ENCODE measurements at places on chromosomes 5 and 9. TPM values are rescaled to one million over a fixed set of nuclear protein-coding genes. Genes with fewer than 3 reads are reported as not detected.

The RASEF gene
- 0.41 TPM for total RNA-seq

The SPACA9 gene
- total RNA-seq = 2.7 TPM

GRCh38 chr5:121366515-121366914 lies 485.2 kb upstream of the FTMT start:
- peak; percentile 10 for DNase-seq

GRCh38 chr9:113477058-113477457 lies 13.5 kb downstream of the RGS3 start:
- no peak for DNase-seq

GRCh38 chr9:134426436-134426835 lies 100.2 kb downstream of the RXRA start:
- no peak for DNase-seq

GRCh38 chr5:114450437-114450836 lies 88.6 kb downstream of the KCNN2 start:
- DNase-seq = peak; percentile 8

GRCh38 chr5:116444373-116445295 lies 130.0 kb downstream of the SEMA6A start:
- DNase-seq = no peak

DNA sequence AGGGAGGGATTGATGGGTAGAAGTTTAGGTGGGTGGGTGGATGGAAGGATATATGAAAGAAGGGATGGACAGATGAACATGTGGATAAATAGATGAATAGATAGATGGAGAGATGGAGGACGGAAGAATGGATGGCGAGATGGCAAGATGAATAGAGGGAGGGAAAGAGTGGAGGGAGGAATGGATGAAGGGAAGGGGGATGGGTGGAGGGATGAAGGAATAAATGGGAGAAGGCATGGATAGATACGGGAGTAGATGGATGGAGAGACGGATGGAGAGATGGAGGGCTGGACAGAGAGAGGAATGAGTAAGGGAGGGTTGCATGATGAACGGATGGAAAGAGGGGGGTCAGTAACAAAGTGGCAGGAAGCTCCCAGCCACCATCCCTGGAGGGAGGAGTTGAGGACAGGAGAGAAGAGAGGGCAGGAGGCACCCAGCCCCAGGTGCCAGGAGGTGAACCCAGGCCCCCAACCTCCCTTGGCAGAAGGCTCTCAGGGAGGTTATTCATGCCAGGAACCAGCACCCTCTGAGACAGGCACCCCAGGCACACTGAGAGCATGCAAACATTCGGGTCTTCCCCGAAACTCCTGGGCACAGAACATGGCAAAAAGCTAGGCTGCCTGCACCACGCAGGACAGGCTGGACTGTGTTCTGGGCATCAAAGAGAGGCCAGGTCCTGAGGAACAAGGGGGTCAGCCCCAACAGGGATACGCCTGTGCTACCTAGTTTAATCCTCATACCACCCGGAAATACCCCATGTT lies 9.1 kb downstream of the SARDH start:
- DNase-seq = no peak

- no peak for DNase-seq
Measured at GRCh38 chr5:112965733-112966306, 10.8 kb upstream of the DCP2 start.

- DNase-seq = peak; percentile 97
Measured at GRCh38 chr5:40551496-40552491, 127.9 kb upstream of the PTGER4 start.

The SPIN1 gene
- total RNA-seq = 92.5 TPM

The EGFLAM gene
- 0.08 TPM for total RNA-seq

GRCh38 chr5:176985516-176985915 lies 21.1 kb downstream of the UIMC1 start:
- no peak for DNase-seq

GRCh38 chr5:68215898-68216244 lies 315 bp downstream of the PIK3R1 start:
- no peak for DNase-seq

GRCh38 chr5:7242118-7242710 lies 153.7 kb upstream of the ADCY2 start:
- no peak for DNase-seq

The HTR1A gene
- not detected for total RNA-seq

DNA sequence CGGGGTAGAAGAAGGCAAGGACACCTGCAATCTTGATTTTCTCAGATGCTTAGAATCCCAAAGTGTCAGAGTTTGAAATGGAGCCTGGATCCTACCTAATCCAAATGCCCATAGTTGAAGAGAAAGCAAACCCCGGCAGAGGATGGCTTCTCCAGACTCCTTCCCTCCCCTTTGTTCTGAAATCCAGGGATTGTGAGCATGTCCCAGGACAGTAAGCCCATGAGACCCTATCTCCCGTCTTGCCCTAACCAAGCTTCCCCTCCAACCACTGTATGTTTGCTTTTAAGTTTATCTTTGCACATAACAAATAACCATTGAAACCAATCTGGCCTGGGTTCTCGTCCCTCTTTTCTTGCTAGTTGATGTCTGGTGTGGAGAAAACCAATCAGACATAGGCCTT lies 78.3 kb upstream of the NIPAL4 start:
- DNase-seq = no peak

DNA sequence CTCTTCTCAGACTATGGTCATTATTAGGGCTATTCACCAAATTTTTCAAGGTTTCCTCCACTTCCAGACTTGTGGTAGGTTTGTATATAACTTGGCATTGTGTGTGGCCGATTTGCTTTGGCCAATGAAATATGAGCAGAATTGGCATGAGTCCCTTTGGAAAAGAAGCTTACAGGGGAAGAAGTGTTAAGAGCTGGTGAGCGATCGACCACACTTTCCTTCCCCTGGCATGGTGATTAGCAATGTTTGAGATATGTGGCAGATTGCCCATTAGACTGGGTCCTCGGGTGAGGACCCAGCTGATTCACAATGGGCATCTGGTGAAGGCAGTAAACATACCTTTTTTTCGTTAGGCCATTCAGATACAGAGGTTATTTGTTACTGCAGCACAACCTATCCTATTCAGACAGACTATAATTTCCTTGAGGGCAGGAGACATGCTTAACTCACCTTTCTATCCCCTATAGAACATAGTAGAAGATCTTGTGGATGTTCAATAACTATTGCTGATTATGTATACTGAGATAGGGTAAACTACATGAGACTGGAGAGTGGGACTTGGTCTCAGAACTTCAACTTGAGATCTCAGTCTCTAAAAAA lies 62.8 kb upstream of the KLF9 start:
- DNase-seq = no peak

DNA sequence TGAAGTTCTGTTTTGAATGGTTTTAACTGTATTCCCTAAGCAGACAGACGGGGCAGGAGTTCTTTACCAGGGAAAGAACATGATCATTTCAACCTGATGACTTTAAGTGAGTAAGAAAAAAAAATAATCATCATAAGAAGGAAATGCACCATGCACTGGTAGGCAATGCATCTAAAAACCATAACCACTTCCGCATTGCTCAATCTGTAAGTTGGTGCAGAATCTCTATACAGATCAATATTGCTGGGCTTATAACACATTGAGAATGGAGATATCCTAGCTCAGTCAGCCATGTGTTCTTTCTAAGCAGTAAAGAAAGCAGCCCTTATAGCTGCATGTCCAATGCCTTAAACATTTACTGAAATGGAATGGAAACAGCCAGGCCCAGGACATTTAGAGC lies 407.1 kb upstream of the DMAC1 start:
- no peak for DNase-seq

DNA sequence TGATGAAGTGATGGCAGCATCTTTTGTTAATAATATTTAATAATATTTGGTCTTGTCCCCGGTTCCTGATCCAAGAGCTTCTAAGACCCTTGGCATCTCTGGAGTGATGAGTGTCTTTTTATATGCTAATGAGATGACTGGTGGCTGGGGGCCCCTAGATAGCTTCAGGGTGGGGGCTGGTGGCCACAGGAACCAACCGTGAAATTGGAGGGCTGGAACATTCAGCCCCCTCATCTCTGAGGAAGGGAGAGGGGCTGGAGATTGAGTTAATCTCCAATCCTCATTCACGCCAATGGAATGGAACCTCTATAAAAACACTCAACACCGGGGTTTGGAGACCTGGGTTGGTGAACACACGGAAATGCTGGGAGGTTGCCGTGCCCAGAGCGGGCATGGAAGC lies 78.2 kb upstream of the RAPGEF1 start:
- no peak for DNase-seq

The SLC6A19 gene
- not detected for total RNA-seq

DNA sequence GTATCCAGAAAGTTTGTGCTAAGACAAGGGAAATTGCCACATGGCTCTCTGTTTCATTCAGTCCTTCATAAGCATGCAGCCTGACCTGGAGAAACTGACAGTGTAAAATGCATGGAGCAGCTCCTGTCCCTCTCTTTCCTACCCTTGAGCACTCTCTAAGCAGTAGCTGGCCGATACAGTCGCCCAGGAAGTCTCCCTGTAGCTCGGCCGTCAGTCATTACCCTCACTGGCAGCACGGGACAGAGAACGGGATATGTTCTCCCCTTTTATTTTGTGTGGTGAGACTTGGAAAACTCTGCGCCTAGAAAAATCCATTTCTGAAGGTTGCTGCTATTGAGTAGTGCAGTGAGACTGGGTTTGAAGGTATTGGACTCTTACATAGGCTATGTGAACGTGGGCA lies 56.8 kb upstream of the KCNMB1 start:
- DNase-seq = no peak

The PCDHGA8 gene
- 2.5 TPM for total RNA-seq

GRCh38 chr9:122376796-122377195 lies 6.0 kb downstream of the PTGS1 start:
- DNase-seq = no peak

DNA sequence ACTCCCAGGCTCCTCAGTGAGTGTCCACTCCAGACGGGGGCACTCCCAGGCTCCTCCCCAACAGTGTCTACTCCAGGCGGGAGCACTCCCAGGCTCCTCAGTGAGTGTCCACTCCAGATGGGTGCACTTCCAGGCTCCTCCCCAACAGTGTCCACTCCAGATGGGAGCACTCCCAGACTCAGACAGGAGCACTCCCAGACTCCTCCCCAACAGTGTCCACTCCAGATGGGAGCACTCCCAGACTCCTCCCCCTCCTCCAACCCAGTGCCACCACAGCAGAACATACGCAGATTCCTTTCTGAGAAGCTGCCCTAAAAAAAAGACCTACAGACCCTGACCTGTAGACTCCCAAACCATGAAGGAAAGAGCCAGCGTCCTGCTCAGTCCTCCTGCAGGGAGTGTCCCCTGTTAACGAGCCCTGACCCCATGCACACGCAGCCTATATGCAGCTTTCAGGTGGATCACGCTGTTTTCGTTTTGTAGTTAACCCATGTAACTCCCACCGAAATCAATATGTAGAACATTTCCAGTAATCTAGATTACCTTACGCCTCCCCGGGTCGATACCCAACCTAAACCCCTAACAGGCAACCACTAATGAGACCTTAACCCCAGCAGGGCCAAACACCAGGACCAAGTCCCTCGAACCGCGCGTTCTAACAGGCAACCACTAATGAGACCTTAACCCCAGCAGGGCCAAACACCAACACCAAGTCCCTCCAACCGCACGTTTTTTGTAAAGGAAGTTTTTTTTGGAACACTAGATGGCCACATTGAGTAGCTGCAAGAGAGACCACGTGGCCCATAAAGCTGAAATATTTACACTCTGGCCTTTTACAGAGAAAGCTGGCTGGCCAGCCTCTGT lies 15.7 kb downstream of the PNPLA7 start:
- DNase-seq = peak; percentile 71

DNA sequence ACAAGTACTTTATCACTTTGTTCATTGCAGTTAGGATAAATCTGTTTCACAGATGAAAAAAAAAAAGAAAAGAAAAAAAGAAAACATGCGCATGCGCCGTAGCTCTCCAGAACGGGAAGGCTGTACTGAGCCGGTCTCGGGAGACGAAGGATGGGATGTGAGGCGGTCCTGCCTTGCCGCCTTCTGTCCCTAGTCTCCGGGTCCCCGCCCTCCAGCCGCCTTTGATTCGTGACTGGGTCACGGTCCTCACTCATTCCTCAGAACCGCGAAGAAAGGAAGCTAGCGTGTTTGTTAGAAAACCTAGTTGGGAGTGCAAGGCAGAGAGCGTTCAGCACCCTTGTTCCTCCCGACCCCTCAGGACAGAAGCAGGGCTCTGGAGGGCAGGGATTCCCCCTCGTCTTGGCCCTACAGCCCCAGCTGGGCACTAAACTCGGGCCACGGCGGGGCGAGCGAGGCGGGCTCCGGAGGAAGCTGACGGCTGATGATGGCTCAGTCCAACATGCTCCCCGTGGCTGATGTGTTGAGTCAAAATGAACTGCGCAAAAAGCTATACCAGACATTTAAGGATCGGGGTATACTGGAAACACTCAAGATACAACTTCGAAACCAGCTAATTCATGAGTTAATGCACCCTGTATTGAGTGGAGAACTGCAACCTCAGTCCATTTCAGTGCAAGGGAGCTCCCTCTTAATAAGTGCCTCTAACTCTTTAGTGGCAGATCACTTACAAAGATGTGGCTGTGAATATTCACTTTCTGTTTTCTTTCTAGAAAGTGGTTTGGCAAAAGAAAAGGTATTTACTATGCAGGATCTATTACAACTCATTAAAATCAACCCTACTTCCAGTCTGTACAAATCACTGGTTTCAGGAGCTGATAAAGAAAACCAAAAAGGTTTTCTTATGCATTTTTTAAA lies 40.0 kb downstream of the CPLANE1 start:
- DNase-seq = peak; percentile 39

The PCDHGB3 gene
- 9.6 TPM for total RNA-seq

DNA sequence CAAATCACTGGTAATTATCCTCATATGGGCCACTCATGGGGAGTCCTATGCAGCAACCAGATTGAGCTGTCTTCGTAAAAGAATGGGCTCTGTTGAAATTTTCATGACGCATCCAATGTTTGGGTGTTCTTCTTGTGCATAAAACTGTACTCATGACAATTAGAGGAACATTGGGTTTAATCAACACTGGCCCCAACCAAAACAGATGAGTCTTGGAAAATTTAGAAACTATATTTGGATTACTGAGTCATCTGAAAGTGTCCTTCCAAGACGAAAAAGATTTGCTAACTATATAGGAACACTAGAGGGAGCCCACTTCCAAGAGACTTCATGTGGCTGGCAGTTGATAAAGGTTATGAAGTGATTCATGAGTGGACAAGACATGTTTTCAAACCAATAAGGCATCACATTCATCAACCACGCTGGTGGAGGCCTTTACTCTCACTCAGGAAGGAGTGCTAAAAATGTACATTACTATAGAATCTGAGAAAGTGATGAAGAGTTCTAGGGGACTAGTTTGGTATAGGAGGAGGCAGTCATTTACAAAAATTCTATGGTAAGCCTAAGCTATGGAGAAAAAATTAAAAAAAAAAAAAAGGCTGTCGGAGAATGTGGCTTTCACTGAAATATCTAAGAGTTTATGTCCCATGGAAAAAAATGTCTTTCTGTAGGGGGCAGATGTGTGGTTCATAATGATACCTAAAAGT lies 313.5 kb downstream of the PRDM9 start:
- peak; percentile 1 for DNase-seq

GRCh38 chr5:148844433-148845280 lies 18.2 kb downstream of the ADRB2 start:
- no peak for DNase-seq

GRCh38 chr5:110687485-110687884 lies 39.0 kb downstream of the TMEM232 start:
- DNase-seq = no peak

The PCSK1 gene
- total RNA-seq = 0.45 TPM

GRCh38 chr5:153135411-153135810 lies 355.1 kb upstream of the GRIA1 start:
- DNase-seq = no peak

The CDH6 gene
- 7.4 TPM for total RNA-seq

The GARIN3 gene
- total RNA-seq = not detected

GRCh38 chr9:35448496-35448895 lies 41.4 kb upstream of the RUSC2 start:
- DNase-seq = peak; percentile 26

All from fibroblast of the aortic adventitia (primary cell).